ENCODE measurements at places on chromosomes 2 and 18.

DNA sequence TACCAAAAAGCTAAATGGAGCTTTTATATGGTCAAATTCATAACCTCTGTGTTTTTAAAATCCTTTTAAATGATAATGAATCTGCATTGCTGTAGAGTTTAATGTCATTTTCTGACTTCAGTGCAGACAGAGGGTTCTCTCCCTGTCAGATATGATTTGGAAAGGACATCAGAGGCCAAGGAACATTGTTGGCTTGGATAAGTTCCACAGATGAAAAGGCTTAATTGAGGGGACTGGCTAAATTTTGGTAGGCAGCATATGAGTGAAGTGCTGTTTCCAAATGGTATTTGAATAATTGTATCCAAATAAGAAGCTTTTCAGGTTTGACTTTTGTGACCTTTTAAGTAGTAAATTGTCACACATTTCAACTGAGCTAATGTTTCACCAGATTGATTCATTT, 124.6 kb upstream of the KCNH7 start:
- no peak for DNase-seq

DNA sequence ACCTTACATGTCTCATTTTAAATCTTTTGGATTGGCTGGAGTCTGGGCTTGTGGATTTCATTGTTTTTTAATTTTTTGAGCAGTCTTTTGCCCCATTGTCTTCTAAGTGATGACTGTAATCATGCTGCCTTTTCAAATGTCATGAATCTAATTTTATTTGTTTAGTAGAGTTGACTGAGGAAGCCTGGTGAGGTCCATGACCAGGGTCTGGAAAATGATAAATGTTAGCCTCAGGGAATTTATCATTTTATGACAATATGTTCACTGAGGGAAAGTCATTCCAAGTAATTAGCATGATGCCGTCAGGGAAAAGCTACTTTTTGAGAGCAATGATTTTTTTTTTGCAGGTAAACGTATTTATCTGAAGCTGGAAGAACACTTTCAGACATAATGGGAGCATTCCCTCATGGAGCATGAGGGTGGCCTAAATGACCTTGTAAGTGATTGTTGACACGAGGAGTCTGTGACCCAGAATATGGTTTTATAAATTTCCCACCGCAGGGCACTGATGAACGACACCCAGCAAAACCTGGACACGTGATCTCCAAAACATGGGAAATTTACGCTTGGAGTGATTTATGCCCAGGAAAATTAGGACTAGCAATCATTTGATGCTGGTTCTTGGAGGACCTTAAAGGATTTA, 155.3 kb upstream of the NABP1 start:
- DNase-seq = no peak

- no peak for DNase-seq
Measured at GRCh38 chr18:8767340-8767739, 62.0 kb downstream of the MTCL1 start.

DNA sequence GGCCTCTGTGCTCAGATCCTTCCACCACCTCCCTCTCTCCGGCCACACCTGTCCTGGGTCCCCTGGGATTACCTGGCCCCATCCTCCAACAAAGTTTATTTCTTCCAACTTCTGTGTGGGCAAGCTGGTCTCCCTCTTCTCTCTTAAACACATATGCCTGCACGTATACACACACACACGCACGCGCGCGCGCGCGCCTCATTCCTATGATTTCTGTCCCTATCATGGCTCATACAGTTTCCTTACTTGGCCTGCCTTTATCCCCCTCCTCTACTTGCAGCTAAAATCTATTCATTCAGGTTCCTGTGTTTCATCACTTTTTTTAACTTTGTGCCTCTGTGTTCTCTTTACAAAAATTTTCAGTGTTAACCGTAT, 96.4 kb downstream of the LOXHD1 start:
- no peak for DNase-seq

DNA sequence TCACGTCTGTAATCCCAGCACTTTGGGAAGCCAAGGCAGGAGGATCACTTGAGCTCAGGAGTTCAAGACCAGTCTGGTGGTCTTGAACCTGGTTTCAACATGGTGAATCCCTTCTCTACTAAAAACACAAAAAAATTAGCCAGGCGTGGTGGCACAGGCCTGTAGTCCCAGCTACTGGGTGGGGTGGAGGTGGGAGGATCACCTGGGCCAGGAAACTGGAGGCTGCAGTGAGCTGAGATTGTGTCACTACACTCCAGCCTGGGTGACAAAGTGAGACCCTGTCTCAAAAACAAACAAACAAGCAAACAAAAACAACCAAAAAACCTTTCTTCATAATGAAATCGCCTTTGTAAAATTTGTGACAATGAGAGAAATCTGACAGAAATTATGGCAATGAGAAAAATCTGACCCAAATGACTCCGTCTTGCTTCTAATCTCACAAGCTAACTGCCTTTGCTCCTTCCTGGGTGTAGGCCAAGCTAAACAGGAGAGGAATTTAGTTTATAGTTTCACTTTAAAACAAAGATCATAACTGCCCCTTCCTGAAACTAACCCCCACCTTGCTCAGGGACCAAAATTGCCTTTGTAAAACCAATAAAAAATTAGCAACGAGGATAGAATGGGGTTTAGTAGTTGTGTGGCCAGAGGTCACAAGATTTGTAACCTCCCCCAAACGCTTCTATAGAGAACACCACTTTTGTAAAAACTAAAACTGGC, 60.7 kb upstream of the KIF5C start:
- DNase-seq = peak; percentile 57

- no peak for DNase-seq
Measured at GRCh38 chr18:10440884-10441283, 13.6 kb upstream of the APCDD1 start.

DNA sequence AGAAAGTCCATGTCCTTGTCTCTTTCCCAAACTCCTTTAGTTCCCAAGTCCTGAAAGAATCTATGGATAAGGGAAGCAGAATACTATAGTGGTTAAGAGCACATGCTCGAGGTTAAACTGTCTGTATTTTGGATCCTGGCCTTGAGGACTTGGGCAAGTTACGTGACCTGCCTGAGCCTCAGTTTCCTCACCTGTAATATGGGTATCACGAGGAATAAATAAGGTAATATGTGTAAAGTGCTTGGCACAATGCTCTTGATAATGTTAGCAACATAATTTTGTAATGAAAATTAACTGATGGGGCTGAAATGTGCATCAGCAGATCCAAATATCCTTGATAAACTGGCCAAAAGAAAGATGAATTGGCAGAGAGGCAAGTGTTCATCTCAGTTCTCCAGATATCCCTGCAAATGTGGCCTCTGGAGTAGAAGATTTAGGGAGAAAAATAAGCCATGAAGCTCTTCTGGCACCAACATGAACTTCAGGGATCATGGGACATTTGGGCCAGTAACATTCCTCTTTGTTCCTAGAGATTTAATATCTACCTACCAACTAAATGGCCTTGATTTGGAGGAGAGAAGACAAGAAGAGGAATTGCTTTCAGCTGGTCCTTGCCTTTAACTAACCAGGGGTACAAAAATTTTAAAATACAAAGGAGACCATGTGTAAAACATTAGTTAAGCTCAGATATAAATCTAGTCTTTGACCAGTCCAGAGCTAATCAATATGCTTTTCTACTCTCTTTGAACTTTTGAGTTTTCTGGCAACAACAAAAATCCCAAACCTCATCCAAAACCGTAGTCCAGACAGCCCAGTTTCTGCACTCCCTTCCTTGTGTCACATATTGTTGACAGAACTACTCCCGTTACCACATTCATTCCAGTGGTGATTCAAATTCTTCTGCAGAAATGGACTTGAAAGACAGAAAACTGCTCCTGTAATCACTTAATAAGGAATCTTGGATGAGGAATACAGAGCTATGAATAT, 52.7 kb upstream of the EML4 start:
- DNase-seq = no peak

DNA sequence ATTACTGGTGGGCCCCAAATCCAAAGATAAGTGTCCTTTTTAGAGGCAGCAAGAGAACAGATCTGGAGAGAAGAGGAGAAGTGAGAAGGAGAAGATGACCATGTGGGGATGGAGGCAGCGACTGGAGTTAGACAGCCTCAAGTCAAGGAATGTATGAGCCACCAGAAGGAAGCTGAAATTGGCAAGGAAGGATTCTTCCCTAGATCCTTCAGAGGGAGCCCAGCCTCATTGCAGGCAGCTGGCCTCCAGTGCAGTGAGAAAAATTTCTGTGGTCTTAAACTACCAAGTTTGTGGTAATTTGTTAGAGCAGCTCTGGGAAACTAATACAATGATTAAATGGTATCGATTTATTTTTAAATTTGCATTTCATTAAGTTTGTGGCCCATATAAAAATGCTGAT, 167.9 kb downstream of the NCKAP5 start:
- no peak for DNase-seq

DNA sequence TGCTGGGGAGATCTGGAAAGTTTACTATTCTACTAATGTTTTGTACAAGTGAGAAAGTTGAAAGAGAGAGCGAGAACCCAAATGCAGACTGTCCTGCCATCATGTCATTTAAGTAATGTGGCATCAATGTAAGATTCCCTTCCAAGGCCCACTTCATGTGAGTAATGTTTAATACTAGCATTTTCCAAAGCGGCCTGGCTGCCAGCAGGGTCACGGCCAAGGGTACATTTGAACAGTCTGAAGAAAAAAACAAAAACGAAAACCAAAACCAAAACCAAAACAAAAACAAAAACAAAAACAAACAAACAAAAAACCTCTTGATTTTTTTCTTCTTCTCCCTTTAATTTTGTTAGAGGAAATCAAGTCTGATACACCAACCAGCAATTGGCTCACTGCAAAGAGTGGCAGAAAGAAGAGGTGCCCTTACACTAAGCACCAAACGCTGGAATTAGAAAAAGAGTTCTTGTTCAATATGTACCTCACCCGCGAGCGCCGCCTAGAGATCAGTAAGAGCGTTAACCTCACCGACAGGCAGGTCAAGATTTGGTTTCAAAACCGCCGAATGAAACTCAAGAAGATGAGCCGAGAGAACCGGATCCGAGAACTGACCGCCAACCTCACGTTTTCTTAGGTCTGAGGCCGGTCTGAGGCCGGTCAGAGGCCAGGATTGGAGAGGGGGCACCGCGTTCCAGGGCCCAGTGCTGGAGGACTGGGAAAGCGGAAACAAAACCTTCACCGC, 2.2 kb downstream of the HOXD10 start:
- no peak for DNase-seq

- peak; percentile 74 for DNase-seq
Measured at GRCh38 chr2:239444626-239445577, 44.1 kb upstream of the HDAC4 start.

- DNase-seq = no peak
Measured at GRCh38 chr18:6411382-6411781, 3.3 kb downstream of the L3MBTL4 start.

DNA sequence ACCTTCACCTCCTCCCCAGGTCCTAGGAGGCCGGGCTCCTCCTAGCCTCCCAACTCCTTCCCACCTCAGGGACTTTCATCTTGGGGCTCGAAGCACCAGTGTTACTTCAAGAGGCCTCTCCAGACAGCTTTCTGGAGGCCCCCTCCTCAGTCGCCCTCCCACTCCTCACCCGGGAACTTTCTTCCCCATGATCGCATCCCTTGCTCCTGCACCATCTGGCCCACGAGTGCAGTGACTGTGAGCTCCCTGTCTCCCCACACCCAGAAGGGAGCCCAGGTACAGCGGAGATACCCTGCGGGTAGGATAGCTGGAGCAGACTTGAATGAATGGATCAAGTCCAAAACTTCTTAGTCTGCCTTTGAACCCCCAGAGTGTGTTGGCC, 6.1 kb downstream of the ERFE start:
- no peak for DNase-seq

DNA sequence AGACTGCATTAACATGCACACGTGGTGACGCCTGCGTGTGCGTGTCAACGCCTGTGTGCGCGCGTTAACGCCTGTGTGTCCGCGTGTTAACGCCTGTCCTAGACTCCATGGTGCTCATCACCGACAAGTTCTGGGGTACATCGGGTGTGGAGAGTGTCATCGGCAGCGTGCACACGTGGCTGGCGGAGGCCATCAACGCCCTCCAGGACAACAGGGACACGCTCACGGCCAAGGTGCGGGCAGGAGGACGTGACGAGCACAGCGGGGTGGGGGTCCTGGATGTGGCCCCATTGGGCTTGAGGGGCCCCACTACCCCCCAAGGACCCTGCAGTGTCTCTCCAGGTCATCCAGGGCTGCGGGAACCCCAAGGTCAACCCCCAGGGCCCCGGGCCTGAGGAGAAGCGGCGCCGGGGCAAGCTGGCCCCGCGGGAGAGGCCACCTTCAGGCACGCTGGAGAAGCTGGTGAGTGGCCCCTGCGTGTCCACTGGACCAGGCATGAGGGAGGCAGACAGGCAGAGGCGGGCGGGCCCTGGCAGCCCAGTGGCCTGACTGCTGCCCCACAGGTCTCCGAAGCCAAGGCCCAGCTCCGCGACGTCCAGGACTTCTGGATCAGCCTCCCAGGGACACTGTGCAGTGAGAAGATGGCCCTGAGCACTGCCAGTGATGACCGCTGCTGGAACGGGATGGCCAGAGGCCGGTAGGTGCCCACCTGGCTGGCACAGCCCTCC, 29.2 kb downstream of the GPC1 start:
- peak; percentile 3 for DNase-seq

- DNase-seq = no peak
Measured at GRCh38 chr2:160105366-160105765, 43.0 kb upstream of the PLA2R1 start.

GRCh38 chr2:64784168-64785061, 130.7 kb upstream of the SERTAD2 start:
- no peak for DNase-seq

DNA sequence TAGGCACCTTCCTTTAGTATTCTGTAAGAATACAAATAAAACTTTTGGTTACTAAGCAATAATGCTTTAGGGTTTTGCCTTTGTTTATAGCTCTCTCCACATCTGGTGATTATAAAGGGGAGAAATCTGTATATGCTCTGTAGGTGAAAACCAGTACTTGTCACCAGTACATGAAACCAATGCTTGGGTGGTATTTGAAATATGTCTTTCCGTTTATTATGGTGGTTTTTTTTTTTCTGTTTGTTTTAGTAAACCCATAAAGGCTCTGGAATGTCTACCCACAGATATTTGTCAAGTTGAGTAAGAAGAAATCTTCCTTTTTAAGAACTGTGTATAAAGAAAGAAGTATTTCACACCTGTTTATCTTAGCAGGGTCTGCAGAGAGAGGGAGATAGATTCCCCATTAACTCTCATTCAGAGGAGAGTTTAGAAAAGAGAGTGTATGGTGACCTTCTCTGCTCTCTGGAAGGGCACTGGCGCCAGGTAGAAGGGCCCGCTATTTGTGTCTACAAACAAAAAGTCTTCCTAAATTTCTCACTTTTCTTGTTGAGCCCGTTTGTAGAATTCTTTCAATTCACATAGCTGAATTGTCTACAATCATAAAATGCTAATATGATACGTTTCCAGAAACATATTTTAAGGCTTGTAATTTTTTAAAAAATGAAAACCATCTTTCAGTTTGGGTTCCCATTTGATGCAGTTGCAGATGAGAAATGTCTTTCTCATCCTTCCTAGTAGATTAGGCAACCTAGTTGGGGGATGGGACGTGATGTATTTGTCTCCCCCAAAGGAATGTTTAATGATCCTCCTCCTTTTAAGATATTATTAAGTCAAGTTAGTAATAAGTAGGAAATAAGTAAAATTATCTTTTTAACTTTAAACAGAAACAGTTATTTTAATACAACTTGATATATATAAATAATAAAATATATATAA, 33.9 kb downstream of the MAP3K20 start:
- no peak for DNase-seq

GRCh38 chr2:31269087-31269486, 35.1 kb downstream of the EHD3 start:
- DNase-seq = no peak

- DNase-seq = no peak
Measured at GRCh38 chr2:10519394-10519740, 71.2 kb upstream of the ODC1 start.

- no peak for DNase-seq
Measured at GRCh38 chr18:38358805-38359657, 793.4 kb upstream of the CELF4 start.

Data from prostate gland (tissue), 2 donors.